ENCODE measurements at places on chromosomes 3 and 15.
A peak's percentile ranks its signal among the peaks of the same experiment; 100 is the strongest.

GRCh38 chr3:39965997-39966396, 156.6 kb downstream of the MYRIP start:
- no peak for DNase-seq

DNA sequence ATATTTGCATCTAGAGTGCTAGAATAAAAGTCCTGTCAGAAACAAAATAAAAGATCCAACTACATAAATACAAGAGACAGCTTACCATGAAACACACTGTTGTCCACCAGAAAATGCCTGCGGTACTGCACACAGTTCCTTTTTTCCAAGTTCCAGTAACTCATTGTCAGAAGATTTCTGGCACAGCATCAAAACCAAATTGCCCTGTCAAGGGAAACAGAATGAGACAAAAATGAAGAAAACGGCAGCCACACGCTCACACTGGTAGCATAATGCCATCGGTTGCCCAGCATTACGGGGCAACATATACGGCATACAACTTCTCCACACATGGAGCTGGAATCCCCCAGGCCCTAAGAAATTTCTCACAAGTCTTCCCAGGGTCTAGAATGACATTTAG, 40.8 kb downstream of the PLCH1 start:
- DNase-seq, result no peak

DNA sequence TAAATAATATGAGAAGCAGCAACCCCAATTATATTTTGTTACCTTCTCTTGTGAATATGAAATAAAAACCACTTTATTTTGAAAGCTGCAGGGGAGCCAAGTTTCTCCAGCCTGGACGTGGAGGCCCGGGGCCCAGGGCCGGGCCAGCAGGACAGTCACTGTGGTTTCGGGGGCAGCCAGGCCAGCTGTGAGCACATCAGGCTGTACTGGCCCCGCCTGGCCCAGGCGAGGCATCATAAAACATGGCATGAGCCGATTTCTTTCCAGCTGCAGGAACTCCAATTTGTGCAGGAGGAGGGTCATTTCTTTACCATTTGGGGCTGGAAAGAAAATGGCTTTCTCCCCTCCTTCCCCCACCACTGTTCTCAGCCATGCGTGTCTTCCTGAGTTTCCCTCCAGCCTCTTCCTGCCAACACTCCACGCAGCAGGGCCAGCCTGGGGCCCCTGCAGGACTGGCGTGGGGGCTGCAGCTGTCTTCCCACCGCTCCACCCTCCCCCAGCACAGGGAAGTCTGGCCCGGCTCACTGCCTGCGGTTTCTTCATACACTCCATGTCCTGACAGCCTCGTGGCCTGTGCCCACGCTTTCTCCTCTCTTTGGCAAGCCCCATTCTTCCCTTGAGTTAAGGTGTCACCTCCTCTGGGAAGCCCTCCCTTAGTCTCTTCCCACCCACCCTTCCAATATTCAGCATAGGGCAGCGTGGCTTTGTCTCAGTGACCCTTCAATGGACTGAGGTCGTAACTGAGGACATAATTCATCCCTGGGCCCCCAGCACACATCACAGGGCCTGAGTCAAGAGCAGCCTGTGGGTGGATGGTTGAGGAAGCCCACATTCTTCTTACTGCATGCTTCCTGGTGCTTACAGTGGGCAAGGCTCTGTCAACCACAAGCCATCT, 135.8 kb downstream of the CHSY1 start:
- no peak for DNase-seq

GRCh38 chr3:196969134-196969659, 564 bp upstream of the PIGZ start:
- DNase-seq, result peak; percentile 79

DNA sequence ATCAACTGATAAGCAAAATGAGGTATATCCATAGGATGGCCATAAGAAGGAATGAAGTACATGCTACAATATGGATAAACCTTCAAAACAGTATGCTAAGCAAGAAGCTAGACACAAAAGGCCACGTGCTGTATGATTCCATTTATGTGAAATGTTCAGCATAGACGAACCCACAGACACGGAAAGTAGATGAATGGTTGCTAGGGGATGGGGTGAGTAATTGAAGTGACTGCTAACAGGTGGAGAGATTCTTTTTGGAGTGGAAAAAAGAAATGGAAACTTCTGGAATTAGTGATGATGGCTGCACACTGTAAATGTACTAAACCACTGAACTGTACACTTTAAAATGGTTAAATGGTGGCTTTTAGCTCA, 630 bp upstream of the EFCAB12 start:
- DNase-seq, result no peak

DNA sequence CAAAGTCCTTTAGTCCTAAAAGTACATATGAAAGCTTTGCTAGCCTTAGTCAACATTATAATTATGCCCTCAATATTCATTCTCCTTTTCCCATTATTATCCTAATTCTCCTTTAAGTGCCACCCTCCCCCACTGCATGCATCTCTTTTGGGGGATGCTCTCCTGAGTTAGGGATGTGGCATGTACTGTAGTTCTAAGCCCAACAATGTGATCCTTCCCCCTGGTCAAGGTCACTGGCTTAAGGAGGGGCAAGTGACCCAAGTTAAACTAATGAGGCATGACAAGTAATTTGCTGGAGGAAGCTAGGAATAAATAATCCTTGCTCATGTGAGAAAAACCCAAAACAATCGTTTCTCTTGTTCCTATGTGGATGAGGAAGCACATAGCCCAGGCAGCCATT, 343.9 kb upstream of the SUCLG2 start:
- DNase-seq, result no peak

DNA sequence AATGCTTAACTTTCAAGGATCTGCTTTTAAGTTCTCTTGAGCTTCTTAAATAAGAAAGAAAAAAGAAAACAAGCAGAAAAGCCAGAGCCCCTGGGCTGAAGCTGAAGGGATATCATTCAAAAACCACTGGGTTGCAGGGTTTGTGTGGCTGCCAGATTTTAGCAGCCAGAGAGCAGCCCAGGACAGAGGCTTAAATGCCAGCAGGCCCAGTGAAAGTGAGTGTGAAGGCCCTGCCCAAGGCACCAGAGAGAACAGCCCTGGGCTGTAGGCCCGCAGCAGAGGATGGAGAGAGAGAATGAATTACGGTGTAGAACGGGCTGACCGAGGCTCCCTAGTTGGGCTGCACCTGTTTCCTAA, 106.3 kb upstream of the BOC start:
- no peak for DNase-seq

GRCh38 chr3:66344391-66344811, 123.6 kb downstream of the SLC25A26 start:
- DNase-seq, result no peak

- no peak for DNase-seq
Observed at GRCh38 chr3:190127195-190127594, 6.5 kb upstream of the P3H2 start.

DNA sequence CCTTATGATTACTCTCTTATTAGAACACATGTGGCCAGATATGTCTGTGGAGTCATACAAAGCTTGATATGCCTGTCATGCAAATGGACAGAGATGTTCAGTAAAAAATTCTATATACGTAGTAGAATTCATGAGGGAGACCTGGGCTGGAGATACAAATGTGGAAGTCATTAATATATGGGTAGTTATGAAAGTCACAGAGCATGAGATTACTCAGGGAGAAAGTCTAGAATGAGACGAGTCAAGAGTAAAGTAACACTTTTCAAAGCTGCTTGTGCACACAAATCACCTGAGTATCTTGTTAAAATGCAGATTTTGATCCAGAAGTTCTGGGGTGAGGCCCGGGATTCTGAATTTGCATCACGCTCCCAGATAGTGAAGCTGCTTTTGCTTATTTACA, 28.4 kb downstream of the OXSM start:
- no peak for DNase-seq

DNA sequence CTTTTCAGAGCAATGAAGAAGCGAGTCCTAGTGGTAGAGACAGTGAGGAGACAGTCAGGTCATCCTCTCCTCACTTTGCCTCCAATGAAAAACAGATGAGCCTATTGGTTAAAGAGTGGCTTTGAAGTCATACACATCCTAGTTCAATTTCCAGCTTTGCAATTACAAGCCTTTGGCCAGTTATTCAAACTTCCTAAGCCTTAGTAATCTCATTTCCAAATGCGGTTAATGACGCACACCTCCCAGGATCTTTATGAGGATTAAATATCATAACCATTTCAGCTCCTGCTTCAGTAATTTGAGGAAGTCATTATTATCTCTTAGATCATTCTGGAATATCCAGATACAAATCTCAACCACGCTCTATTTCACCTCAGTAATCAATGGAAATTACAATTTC, 10.0 kb upstream of the ST6GAL1 start:
- DNase-seq, result no peak

GRCh38 chr3:190516416-190516815, 2.5 kb downstream of the IL1RAP start:
- no peak for DNase-seq

DNA sequence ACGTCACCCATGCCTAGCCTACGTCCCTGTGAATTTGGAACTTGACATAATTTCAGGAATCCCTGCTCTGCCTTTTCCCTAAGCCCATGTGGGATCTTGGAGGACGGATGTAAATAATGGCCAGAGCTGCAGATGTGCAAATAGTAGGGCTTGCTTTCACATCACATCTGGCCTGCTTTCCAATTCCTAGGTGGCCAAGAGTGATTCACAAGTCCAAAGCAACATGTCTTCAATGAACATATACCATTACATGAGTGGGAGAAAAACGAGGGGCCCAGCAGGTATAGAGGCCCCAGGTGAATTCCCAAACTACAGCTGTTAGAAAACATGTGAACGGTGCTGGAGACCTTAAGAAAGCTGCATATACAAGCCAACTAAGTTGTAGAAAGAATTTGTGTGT, 214.6 kb downstream of the MAGI1 start:
- no peak for DNase-seq

DNA sequence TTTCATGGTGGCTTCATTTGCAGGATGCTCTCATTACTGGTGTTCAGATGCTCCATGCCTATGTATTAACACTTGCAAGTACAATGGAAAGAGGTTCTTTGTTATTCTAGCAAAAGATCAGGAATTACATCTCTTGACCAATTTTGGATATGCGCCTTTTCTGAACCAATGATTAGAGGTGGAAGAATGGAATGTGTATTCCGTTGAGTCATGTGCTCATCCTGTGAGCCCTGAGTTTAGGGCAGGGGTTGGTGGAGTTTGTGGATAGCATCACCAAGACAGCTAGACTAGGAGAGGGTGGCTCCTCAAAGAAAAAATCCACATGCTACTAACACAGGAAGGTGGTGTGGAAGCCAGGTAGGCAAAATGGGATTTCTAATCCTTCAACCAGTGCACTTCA, 80.7 kb upstream of the SLC25A26 start:
- DNase-seq, result no peak
